GM12891 (cell line): ENCODE measurements at places on chromosomes 2 and 18.

DNA sequence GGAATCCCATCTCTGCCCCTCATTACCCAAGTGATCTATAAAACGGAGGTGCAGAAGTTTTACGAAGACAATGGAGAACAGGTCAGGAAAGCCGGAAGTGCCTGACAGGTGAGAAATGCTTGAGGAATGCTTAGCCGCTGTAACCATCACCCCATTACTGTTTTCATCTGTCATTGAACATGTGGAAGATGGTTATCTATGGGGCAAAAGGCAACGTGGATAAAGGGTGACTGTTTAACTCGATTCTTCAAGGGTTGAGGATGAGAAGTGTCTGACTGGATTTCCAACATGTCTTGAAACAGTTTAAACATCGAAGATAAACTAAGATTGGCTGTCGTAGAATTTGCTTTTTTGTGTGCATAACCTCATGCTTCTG lies 17.3 kb downstream of the HK2 start:
- DNase-seq: no peak

DNA sequence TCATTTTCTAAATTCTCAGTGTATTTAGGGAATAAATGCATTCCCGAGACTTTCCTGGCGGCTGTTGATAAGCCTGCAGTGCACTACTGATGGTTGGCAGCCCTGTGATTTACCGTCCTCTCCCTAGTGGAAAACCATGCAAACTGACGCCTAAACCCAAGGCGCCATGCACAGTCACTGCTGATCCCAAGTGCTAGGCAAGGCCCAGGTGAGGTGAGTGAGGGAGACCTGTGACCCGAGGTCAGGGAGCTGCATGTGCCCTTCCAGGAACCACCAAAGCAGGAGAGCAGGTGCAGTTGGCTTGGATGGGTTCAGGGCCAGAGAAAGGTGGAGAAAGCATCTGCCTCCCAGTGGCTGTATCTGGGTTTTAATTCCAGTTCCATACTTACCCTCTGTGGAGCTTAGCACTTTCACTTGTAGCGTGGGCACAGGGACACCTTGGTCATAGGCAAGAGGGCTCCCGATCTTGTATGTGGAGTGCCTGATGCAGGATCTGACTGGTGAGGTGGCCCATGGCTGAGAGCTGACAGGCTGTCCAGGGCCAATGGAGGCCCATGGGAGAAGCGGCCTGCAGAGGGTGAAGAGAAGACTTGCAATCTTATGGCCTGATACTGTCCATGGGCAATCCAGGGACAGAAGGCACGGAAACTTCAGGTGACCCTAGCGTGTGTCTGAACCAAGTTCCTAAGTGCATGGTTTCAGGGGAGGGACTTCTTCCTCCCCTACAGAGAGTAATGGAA lies 131.3 kb downstream of the SH3RF3 start:
- DNase-seq: no peak

DNA sequence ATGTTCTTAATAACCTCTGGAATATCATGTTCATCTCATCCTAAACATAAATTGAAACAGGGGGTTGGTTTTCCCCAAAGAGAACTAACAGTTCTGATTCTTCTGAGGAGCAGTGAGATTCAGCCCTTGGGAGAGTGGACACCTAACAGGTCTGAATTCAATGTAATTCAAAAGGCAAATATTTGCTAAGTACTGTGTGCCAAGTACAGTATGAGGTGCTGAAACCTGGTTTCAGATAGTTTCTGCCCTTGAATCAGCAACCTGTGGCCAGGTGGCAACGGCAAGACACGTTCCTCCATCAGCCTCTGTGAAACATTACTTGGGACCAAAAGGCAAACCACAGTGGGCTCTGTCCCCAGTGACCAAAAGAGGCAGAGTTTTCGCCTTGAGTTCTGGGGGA lies 1.3 kb downstream of the LRRC30 start:
- DNase-seq: no peak

DNA sequence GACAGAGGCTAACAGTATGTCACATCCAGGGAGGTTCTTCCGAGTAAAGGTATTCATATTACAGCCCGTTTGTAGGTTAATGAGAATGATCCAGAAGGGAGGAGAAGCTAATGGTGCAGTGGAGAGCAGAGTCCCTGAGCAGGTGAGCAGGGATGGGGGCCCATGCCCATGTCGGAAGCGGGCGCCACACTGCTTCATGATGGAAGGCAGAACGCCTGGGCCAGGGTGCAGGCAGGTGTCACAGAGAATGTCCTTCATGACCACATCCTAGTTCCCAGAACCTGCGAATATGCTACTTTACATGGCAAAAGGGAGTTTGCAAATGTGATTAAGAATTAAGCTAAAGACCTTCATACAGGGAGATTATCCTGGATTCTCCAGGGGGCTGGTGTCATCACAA lies 4.0 kb downstream of the HES6 start:
- no peak for DNase-seq

- DNase-seq: no peak
These were observed 75.8 kb upstream of the ZEB2 start for GRCh38 chr2:144595686-144596072.

DNA sequence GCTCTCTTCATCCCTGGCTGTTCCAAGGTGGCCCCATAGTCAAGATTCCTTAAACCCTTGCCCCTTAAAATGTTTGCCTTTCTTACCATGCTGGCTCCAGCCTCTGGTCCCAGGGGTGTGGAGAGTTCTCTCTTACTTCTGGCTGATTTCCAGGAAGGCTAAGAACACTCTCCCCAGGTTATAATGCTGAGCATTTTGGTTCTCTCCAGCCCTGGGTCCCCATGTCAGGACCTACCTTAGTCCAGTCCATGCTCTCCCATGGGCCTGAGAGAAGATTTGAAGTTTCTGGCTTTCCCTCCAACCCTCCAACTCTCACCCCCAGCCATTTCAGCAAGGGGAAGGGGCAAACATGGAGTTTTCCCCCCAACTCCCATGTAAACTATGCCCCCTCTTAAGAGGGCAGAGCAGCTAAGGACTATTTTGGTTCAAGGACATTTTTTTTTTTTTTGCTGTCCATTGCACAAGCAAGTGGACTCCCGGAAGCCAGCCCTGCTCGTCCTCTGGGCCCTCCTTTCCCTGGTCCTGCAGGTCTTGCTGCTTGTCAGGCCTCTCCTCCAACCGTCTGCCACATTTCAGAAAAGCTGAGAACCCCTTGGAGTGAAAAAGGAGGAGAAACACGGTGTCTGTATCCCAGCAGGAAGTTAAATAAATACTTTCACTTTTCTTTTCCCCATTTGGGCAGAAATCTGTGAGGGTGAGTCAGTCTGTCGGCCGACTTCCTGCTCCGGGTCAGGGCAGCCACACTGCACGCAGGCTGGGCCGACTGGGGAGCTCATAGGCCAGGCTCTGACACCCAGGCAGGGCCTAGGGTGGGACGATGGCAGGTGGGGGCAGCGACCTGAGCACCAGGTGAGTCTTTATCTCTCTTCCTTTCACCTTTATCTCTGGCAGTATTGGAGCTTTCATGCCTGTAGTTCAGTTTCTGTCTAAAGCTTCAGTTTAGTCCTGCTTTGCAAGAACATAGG lies at the start of gene SP140L:
Gene SP140L (plus strand): TSS at position 741 of the 965 bp plus-strand sequence. CDS start 77 bp downstream, at position 818.
- DNase-seq: peak; percentile 56

- DNase-seq: no peak
These were observed 360.1 kb upstream of the CHAC2 start for GRCh38 chr2:53407363-53408080.

- DNase-seq: no peak
These were observed 197.8 kb upstream of the ERBB4 start for GRCh38 chr2:212736385-212736726.

- DNase-seq: no peak
These were observed 128.1 kb upstream of the PDE1A start for GRCh38 chr2:182554950-182555349.
